ENCODE measurements at places on chromosomes 3 and 15. TPM values are rescaled to one million over a fixed set of nuclear protein-coding genes. Genes with fewer than 3 reads are reported as not detected.

Gene SLC38A3
- 44.7 TPM for total RNA-seq

Gene FAN1
- total RNA-seq = 4.2 TPM

- H3K4me1 ChIP-seq = no peaks in the 10 kb centered on the region
- no peak for DNase-seq
- H3K27ac ChIP-seq = no peak overlapping the region
- H3K4me3 ChIP-seq = no peak overlapping the region
- no peaks in the 10 kb centered on the region for H3K27me3 ChIP-seq
Observed at GRCh38 chr15:65384505-65384894, 6.7 kb upstream of the IGDCC3 start.

GRCh38 chr3:160224256-160224655 is 966 bp upstream of the C3orf80 start:
- no peak overlapping the region for H3K27ac ChIP-seq
- peaks cover 12% of the 10 kb centered on the region for H3K27me3 ChIP-seq
- H3K36me3 ChIP-seq = no peaks in the 10 kb centered on the region
- H3K4me3 ChIP-seq = no peak overlapping the region

GRCh38 chr3:188827576-188827975 is 344.2 kb upstream of the TPRG1 start:
- H3K27me3 ChIP-seq = no peaks in the 10 kb centered on the region
- H3K27ac ChIP-seq = no peak overlapping the region
- H3K4me1 ChIP-seq = no peaks in the 10 kb centered on the region
- no peak for DNase-seq

- H3K4me3 ChIP-seq = no peak overlapping the region
- no peaks in the 10 kb centered on the region for H3K36me3 ChIP-seq
- no peaks in the 10 kb centered on the region for H3K4me1 ChIP-seq
Observed at GRCh38 chr3:10489746-10490483, 15.5 kb downstream of the ATP2B2 start.

DNA sequence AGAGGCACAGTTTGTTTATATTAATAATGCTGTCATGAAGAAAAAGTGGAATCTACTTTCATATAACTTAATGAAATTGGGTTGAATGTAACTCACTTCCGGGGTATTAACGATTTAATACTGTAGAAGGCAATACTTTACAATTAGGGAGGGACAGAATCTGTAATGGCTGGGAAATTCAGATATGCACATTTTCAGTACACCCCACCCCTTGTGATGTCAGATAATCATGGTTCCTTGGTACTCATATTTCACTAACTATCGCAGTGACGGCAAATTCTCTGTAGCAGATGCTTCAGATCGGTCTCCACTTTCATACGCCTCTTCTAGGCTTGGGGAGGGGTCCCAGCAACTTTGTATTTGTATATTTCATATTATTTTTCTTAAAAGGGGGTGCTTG is 207.3 kb downstream of the GABRB3 start:
- no peak overlapping the region for H3K4me3 ChIP-seq
- no peaks in the 10 kb centered on the region for H3K27me3 ChIP-seq
- no peaks in the 10 kb centered on the region for H3K4me1 ChIP-seq

DNA sequence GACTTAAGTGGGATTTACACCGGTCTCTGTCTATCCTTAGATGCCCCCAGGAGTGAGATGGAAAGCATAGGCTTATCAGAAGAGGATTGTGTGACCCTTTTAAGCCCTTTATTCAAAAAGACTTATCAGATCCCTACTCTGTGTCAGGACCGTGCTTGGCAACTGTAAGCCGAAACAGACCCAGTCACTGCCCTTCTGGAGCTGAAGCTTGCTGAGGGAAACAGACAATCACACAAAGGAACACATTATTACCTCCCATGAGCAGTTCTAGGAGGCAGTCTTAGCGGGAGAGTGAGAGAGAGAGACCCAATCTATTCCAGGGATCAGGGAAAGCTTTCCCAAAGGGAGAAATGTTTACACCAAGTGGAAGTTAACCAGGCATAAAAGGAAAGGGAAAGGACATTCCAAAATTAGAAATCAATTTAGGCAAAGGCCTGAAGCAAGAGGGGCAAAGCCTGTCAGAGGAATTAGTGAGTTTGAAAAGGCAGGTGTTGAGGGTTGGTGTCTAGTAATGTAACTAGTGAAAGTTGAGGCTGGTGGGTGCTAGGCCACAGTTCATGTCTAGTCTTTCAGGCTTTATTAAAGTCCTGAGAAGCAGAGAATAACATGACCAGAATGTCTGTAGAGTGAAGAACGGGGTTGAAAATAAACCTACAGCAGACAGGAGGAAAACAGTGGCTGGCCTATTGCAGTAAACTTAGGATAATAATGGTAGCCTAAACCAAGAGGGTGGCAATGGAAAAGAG is 86.7 kb downstream of the THBS1 start:
- H3K27me3 ChIP-seq = no peaks in the 10 kb centered on the region
- no peak overlapping the region for H3K4me3 ChIP-seq
- no peak for DNase-seq
- no peak overlapping the region for H3K27ac ChIP-seq
- no peaks in the 10 kb centered on the region for H3K4me1 ChIP-seq

Data from pancreas (tissue), 10 donors.